Progenitor cell of endocrine pancreas (in vitro differentiated cells): ENCODE measurements at places on chromosomes 3 and 15.

DNA sequence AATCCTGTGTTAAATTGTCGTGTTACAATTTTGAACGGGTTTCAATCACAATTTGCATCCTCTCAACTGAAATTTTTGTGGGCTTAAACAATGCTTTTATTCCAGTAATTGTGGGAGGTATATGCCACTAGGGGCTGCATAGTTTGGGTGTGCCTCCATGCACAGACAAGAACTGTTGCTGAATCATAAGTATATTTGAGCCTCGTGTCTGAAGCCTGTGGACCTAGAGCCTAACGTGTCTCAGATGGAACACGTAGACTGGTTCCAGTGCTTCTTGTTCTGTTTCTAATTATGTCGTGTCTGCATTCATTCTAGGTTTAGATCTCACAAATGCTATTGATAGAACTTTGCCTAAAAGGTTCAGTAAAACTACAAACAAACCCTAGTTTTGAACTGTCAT is 363.4 kb downstream of the RBMS3 start:
- no peaks in the 10 kb centered on the region for H3K27me3 ChIP-seq
- H3K4me1 ChIP-seq, result peaks cover 21% of the 10 kb centered on the region
- no peak overlapping the region for H3K27ac ChIP-seq

GRCh38 chr15:95152741-95153140 is 921.4 kb downstream of the MCTP2 start:
- peaks cover 8% of the 10 kb centered on the region for H3K36me3 ChIP-seq
- no peaks in the 10 kb centered on the region for H3K27me3 ChIP-seq
- H3K4me1 ChIP-seq, result peaks cover 8% of the 10 kb centered on the region
- no peak for DNase-seq

DNA sequence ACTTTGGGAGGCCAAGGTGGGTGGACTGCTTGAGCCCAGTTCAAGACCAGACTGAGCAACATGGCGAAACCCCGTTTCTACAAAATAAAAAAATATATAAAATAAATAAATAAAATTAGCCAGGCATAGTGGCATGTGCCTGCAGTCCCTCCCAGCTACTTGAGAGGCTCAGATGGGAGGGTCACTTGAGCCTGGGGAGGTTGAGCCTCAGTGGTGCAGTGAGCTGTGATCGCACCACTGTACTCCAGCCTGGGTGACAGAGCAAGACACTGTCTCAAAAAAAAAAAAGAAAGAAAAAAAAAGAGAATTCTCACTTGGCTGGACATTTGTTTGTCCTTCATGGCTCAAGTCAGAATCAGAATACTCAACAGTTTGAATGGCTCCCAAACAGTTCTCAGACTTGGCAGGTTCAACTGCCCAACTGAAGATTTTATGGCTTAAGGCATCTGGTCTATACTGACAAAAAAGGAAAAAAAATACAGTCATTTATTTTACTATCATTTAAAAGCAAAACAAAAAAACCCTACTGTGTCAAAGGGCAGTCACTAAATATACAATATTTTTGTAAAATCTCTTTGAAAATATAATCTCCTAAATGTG is 106.6 kb downstream of the FBXL22 start:
- peaks cover 1% of the 10 kb centered on the region for H3K36me3 ChIP-seq
- H3K27ac ChIP-seq, result no peak overlapping the region
- H3K4me3 ChIP-seq, result no peak overlapping the region
- H3K27me3 ChIP-seq, result no peaks in the 10 kb centered on the region

DNA sequence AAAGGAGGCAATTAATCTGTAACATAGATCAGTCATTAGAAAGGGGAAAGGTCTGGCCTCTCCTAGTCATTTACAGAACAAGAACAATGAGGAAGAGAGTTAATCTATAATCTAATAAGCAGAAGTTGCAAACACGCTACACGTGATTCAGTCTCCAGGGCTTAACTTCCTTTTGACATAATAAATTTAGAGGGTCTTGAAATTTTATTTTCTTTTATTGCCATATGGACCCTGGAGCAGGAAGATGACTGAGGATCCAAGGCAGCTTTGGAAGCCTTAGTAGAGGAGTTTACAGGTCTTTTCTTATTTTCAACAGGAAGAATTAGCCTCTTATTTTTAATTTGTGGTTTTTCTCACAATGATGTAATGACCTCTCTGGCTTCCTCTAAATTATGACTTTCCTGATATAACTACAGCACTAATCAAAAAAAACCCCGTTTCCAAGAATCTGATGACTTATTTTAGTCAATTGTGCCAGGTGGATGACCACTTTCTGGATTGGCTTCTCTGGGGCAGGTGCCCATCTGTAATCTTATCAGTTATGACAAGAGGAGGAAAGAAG is 32.2 kb downstream of the ADGRG7 start:
- no peaks in the 10 kb centered on the region for H3K36me3 ChIP-seq
- no peak overlapping the region for H3K4me3 ChIP-seq
- no peak for DNase-seq
- H3K27me3 ChIP-seq, result no peaks in the 10 kb centered on the region

- H3K27me3 ChIP-seq, result no peaks in the 10 kb centered on the region
- no peak overlapping the region for H3K27ac ChIP-seq
- DNase-seq, result no peak
- H3K36me3 ChIP-seq, result no peaks in the 10 kb centered on the region
- no peak overlapping the region for H3K4me3 ChIP-seq
These were observed 549.2 kb upstream of the TBL1XR1 start for GRCh38 chr3:177746337-177746933.

DNA sequence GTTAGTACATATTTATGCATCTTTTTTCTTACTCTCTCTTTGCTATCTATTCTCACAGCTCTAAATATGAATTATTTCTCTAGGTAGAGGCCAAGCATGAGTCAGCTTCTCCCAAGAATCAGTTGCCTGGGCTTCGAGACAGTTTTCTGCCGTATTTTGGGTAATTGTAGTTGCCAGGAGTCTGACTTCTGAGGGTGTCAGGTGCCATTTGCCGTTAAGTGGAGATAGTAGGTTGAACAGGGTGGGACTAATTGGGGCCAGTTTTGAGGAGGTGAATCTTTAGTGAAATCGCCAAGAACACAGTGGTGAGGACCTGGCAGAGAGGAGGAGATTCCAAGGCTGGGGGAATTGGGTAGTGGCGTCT is 7.8 kb upstream of the NRROS start:
- peak overlapping the region; percentile 99 for H3K27ac ChIP-seq
- peaks cover 9% of the 10 kb centered on the region for H3K4me1 ChIP-seq
- no peak for DNase-seq
- H3K27me3 ChIP-seq, result peaks cover 2% of the 10 kb centered on the region
- H3K4me3 ChIP-seq, result peak overlapping the region; percentile 80

DNA sequence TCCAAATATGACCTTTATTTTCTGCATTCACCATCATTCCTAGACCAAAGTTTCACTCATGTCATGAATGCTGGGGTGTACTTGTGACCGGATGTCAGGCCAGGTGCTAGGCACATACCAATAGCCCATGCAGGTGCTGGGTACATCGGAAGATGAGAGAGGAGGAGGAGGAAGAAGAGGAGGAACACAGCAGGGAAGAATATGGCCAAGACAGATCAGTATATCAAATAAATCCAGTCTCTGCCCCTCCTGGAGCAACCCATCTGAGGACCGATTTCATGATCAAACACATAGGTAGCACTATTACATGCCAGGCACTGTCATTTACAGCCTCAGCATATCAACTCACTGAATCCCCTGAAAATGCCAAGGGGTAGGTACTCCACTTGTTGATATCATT is 3.0 kb upstream of the WNT7A start:
- no peak overlapping the region for H3K4me3 ChIP-seq
- peaks cover 85% of the 10 kb centered on the region for H3K27me3 ChIP-seq
- DNase-seq, result no peak
- H3K36me3 ChIP-seq, result no peaks in the 10 kb centered on the region
- peaks cover 5% of the 10 kb centered on the region for H3K4me1 ChIP-seq

GRCh38 chr15:89002830-89003229 is 85.4 kb upstream of the ABHD2 start:
- H3K36me3 ChIP-seq, result no peaks in the 10 kb centered on the region
- H3K4me1 ChIP-seq, result peaks cover 13% of the 10 kb centered on the region
- H3K4me3 ChIP-seq, result no peak overlapping the region
- no peak overlapping the region for H3K27ac ChIP-seq

GRCh38 chr3:148809835-148810234 is 17.8 kb upstream of the CPB1 start:
- H3K27me3 ChIP-seq, result peaks cover 3% of the 10 kb centered on the region
- no peak for DNase-seq
- H3K27ac ChIP-seq, result no peak overlapping the region
- H3K4me1 ChIP-seq, result no peaks in the 10 kb centered on the region
- no peak overlapping the region for H3K4me3 ChIP-seq
- H3K36me3 ChIP-seq, result no peaks in the 10 kb centered on the region

DNA sequence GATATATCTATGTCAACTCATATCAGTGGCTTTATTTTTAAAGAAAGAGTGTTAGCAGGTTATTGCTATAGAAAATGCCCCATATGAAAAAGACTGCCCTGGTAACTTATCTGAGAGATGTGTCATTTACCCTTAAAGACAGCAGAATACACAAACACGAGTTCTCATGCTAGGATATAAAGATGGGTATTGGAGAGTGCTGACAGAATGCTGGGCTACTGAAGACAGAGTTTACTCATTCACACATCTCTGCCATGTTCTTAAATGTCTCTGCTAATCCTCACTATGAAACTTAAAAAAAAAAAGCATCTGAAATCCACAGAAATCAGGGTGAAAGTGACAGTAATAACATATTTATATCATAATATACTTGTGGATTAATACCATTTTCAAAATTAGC is 126.7 kb downstream of the FOXP1 start:
- no peak for DNase-seq
- no peaks in the 10 kb centered on the region for H3K36me3 ChIP-seq
- H3K27ac ChIP-seq, result peak overlapping the region; percentile 29

GRCh38 chr3:115108614-115109013 is 38.5 kb downstream of the ZBTB20 start:
- H3K36me3 ChIP-seq, result peaks cover 6% of the 10 kb centered on the region
- H3K4me3 ChIP-seq, result no peak overlapping the region
- DNase-seq, result no peak
- H3K4me1 ChIP-seq, result no peaks in the 10 kb centered on the region
- H3K27me3 ChIP-seq, result no peaks in the 10 kb centered on the region
